Foreskin keratinocyte (primary cell): ENCODE measurements at places on chromosomes 4 and X. TPM values are rescaled to one million over a fixed set of nuclear protein-coding genes. Genes with fewer than 3 reads are reported as not detected.

SEC24D gene
- 17.9 and 20.0 TPM in 2 replicates for polyA plus RNA-seq

HPGD gene
- polyA plus RNA-seq, result 0.16 and 0.18 TPM in 2 replicates

TAB3 gene
- 4.3 and 4.7 TPM in 2 replicates for polyA plus RNA-seq

GAGE2A gene
- polyA plus RNA-seq, result not detected in 2 replicates

- DNase-seq, result peak; percentile 99
Observed at GRCh38 chr4:164536814-164537213, 217.1 kb upstream of the SMIM31 start.

DNA sequence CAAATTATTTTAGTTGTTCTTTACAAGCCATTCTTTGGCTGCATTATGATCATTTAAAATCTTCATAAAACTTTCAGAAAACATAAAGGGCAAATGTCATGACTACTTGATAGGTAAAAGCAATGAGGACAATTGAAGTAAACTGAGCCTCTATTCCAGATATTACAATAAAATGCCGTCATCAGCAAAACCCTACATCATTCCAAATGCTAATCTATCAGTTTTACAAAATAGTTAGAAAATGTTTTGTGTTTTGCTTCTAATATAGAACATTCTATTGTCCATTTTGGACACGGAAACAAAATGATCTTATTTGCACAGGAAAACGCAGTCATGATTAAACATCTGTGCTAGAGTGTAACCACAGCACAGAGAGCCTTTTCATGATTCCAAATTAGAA is 1330.6 kb upstream of the ADGRL3 start:
- DNase-seq, result no peak
